ENCODE measurements at places on chromosomes 4 and X.

- no peak for DNase-seq
Measured at GRCh38 chrX:38891641-38892413, 90.6 kb downstream of the MID1IP1 start.

DNA sequence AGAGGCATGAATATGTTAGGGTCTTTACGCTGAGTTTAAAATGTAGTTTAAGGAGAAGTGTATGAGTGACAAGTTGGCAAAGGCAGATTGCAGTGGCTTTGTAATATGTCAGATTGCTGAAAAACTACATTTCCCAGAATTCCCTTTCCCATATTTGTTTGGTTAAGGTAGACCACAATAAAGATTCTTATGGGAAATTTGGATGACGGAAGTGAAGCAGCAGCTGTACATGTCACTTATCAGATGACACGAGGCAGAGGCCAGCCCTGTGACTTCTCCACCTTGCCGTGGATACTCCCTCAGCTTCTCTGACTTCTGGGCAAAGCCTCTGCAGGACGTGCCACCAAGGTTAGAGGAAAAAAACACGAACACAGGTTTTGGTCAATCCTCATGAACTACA is 229.7 kb upstream of the DKK2 start:
- no peak for DNase-seq

DNA sequence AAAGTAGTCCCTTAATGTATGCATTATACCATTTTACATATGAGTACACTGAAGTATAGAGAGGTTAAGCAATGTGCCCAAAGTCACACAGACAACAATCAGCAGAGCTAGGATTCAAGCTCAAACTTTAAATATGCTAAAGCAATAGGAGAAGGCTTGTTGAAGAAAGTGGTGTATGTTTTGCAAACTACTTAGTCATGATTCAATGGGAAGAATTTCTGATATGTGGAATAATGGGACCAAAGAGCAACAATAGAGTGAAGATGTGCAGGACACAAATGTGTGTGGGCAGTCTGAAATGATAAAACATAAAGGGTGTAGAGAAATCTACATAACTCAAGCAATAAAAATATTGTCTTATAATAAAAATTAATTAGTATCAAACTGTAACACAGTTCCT is 109.0 kb upstream of the ARSJ start:
- no peak for DNase-seq

GRCh38 chrX:34578237-34578636 is 78.8 kb downstream of the TMEM47 start:
- no peak for DNase-seq

DNA sequence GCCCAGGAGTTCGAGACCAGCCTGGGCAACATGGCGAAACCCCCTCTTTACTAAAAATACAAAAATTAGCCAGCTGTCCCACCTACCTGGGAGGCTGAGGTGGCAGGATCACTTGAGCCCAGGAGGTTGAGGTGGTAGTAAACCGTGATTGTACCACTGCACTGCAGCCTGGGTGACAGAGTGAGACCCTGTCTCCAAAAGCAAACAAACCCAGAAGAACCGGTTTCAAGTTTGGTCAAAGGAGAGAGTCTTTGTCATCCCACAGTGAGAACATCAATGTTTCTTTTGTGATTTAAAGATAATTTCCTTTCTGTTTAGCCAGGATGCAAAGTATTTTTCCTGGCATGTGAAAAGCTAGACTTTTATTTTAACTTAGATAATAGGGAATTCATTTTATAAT is 26.7 kb downstream of the PDK3 start:
- no peak for DNase-seq

DNA sequence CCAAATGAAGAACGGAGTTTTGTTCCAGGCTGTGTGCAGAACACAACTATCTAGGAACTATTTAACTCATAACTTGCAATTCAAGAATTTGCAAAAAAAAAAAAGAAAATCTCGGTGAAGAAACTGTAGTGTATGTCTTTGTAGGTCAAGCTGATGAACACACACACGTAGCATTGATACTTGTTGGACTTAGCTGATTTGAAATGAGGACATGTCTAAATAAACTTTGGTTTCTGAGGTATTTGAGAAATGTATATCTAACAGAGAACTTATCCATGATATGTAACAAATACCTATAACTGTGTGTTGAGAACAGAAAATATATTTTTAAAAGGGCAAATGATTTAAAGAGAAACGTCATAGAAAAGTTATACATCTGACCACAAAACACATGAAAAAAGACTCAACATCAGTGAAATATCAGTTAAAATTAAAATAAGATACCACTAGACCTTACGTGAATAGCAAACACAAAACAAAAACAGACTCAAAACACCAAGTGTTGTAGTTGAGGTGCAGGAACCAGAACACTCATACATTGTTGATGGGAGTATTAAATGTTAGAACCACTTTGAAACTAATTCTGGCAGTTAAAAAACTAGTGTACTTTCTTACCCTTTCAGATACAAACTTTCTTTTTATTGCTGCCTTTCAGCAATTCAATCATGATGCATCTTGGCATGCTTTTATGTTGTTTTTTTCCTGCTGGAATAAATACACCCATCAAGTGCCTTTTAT is 1535.8 kb upstream of the PCDH10 start:
- DNase-seq: no peak

Measured in activated effector memory CD4-positive, alpha-beta T cell treated with anti-CD3 and anti-CD28 coated beads, Interleukin-2, amount 50 U/mL, for 16 hours (primary cell).